ENCODE measurements at places on chromosomes 1 and 21.
A peak's percentile ranks its signal among the peaks of the same experiment; 100 is the strongest.

DNA sequence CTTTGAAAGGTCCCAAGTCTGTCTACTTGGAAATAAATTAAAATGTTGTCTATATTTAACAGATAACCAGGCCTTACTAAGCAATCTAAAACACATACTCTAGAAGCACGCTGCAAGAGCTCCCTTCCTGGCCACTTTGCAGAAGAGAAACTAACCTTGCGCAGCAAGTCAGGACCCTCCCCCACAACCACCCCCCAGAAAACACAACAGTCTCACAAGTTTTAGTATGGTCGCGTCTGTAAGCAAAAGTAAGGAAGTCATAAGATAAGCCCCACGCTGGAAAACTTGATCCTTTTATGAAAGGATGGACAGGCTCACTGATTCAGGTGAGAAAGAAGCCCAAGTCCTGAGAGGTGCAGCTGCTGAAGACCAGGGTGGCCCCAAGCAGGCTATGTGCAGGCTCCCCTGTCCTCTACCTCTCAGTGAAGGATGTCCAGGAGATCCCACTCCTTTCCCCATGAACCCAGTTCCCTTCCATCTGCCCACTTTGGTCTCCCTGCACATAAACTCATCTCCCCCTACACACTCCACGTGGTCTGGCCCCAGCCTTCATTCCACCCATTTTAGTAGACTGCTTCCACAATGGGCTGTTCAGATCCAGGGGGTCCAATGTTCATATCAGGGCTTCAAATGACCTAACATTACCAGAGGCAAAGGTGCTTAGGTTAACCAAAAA lies 23.8 kb downstream of the HIVEP3 start:
- no peak for DNase-seq

GRCh38 chr1:92961131-92961895 lies at the start of gene DIPK1A:
TSS of gene DIPK1A (minus strand) at chr1:92961462. CDS start at chr1:92961429, 33 bp downstream.
- peak; percentile 90 for DNase-seq

DNA sequence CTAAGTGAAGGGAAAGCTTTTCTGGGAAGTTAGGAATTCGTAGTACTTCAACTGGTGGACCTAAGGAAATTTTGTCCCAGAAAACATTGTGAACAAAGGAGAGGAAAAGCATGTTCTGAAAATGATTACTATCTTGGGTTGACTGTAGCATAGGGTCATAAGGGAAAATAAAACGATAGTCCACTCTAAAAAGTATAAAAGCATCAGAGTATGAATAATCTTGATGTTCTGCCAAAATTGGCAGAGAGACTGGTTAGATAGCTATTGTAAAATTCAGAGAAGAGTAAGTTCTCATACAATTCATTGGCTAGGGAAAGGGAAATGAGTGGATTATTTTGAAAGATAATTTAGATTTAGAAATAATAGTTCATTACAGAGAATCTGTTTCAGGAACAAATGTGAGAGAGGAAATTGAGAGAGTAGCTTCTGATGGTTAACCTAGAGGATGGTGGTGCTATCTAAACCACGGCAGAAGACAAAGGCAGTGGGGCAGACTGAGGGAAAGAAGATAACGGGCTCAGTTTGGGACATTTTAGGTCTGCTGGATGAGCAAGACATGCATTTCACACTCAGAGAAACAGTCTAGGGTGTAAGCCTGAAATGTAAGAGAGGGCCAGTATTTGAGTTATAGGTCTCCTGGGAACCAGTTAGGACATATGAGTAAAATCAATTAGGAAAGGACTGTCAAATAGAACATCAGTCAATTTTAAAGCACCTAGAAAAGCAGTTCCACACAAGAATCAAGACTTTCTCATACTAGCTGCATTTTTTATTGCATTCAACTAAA lies 799.3 kb upstream of the CXADR start:
- no peak for DNase-seq

DNA sequence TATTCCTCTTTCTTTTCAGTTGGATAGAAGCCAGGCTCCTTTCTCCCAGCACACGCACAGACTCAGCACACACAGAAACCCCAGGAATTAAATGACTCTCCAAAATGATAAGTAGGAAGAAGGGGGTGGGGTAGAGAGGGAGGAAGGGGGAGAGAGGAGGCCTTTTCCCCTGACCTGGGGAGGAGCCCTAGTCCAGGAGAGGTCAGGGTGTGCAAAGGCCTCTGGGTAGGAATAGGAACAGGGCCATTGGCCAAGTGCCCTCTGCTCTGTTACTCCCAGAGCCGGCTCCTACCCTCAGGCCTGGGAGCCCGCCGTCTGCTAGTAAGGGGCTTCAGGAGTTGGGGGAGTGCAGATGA lies 35.6 kb upstream of the PUM1 start:
- no peak for DNase-seq

GRCh38 chr21:38820471-38821239 lies 14.9 kb downstream of the ETS2 start:
- no peak for DNase-seq

DNA sequence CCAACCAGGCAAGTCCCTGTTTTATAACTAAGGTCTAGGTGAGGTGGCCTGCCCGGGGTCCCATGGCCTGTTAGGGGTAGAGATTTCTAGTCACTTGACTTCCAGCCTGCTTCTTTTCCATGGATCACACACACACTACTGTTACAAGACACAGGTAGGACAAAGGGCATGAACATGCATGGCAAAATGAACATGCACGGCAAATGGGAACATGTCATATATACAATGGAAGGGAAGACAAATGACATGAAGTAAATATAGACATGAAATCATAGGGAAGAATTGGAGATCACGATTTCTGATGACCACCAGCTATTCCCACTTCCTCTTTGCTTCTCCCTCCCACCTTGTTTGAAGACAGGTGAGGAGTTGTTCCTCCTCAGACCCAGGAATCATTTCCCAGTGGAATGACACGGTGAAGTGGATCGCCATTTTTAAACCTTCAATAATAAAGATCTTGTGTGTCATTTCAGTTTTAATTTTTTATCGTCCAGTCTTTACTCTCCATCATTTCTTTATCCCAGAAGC lies 47.6 kb upstream of the ATF3 start:
- DNase-seq: no peak

DNA sequence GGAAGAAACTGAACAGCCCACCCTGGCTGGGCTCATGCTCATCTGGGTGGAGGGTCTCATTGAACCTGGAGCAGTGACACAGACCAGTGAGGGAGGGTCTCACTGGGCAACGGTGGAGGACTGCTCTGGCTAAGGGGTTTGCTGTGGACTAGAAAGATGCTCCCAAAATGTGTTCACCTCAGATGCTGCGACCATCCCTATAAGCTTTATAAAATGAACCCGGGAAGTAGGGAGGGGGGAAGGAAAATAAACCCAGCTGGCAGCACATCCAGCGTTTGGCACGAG lies 34.5 kb upstream of the LBR start:
- DNase-seq: no peak

DNA sequence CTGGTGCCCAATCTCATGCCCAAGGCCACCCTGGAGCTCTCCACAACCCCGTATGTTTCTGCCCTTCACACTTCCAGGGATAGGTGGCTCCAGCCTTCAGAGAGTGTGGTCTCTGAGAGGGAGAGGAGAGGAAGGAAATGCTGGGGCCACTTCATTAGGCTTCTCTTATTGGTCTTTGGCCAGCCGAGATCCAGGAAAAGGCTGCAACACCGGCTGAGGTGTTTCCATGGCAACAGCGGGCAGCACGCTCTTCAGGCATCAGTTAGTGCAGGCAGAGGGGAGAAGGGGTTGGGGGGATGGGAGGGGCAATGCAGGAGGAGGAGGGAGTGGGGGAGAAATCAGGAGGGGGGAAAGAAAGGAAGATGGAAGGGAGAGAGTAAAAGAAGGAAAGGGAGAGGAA lies 275.1 kb upstream of the GJB5 start:
- no peak for DNase-seq

GRCh38 chr1:232891656-232892317 lies 58.6 kb upstream of the NTPCR start:
- DNase-seq: no peak

DNA sequence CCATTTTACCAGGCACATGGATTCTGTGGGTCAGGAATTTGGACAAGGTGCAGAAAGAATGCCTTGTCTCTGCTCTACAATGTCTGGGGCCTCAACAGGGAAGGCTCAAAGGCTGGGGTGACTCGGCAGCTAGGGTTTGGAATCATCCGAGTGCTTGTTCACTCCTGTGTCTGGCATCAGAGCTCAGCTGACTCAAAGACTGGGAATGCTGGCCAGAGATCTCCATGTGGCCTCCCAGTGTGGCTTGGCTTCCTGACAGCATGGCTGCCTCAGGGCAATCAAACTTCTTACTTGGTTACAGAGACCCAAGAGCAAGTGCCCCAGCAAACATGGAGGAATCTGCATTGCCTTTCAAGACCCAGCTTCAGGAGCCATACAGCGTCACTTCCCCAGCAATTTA lies 110.5 kb downstream of the TOMM20 start:
- DNase-seq: no peak

DNA sequence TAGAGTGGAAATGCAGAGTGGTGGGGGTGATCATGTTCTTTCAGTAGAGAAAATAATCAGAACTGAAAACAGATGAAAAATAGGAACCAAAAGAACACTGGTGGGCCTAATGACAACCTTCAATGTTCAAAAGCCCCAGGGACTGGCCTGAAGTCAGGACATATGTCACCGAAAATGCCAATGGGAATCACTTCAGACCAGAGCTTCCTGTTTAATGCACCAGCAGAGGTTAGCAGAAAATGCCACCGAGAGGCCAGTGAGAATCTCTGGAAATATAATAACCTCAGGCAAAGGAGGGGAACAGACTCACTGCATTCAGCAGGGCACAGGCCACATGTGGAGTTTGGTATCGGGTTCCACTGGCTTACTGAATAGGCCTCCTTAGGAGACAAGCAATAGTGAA lies 15.9 kb upstream of the CD58 start:
- DNase-seq: no peak

DNA sequence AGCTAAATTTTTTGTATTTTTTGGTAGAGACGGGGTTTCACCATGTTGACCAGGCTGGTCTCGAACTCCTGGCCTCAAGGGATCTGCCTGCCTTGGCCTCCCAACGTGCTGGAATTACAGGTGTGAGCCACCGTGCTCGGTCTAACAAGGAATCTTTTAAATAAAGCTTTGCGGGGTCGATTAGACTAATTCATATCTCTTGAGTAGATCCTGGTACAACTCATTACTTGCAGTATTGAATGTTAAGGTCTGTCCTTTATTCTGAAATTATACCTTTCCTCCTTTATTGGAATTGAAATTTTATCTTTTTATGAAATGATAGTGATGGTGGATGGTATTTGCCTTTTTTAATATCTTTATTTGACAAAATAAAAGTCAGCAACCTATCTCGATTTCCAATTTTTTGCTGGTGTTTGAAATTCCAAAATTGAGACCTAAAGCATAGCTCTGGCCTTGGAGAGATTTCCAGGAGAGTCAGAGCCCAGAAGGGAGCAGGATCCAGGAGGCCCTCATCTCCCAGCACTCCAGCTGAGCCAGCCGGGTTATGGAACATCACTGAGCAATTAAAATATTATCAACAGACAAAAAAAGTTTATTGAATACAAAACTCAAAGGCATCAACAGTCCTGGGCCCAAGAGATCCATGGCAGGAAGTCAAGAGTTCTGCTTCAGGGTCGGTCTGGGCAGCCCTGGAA lies 4.7 kb downstream of the S100A2 start:
- DNase-seq: no peak

DNA sequence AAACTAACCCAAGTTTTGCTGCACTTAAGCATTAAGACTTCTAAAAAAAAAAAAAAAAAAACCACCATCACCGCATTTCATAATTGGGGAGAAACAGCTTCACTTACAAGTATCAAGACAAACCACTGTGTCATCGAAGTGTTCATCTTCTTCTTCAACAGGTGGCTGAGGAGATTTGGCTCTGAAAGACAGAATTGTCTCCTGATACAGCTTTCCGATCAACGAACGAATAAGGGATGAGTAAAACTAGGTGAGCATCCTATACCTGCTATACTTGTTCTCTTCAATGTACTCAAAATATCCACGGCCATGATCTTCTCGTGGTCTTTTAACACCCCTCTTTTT lies 2.0 kb downstream of the HNRNPU start:
- no peak for DNase-seq

Data from caudate nucleus (tissue), 63 donors.